Posterior cingulate gyrus (tissue), 11 donors: ENCODE measurements at places on chromosomes 16 and 17.
A peak's percentile ranks its signal among the peaks of the same experiment; 100 is the strongest.

- DNase-seq = no peak
Measured at GRCh38 chr17:54239291-54239690, 416.6 kb downstream of the KIF2B start.

DNA sequence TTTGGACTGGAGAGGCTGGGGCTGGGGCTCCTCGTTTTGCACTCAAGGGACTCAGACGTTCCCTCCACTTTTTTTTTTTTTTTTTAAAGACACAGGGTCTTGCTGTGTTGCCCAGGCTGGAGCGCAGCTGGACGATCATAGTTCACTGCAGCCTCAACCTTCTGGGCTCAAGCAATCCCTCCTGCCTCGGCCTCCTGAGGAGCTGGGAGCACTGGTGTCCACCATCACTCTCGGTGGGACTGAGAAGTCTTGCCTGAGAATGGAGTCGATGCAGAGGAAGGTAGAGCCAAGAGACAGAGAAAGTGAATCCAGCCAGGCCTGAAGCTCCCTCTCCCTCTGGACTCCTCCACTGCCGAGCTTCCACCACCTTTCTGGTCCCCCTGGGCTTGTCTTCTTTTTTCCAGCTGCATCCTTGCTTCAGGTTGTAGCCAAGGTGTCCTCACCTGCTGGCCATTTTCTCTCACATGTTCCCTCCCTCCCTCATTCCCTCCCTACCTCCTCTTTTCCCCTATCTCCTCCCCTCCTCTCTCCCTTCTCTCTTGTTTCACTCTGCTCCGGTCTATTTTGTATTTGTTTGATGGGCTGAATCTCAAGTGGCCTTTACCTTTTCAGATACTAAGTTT, 233.8 kb downstream of the SNX29 start:
- no peak for DNase-seq

- no peak for DNase-seq
Measured at GRCh38 chr16:49498666-49499413, 125.2 kb downstream of the C16orf78 start.

- DNase-seq = no peak
Measured at GRCh38 chr16:66495440-66495839, 54.5 kb downstream of the TK2 start.

- no peak for DNase-seq
Measured at GRCh38 chr16:19389246-19389645, 28.4 kb upstream of the TMC5 start.

- no peak for DNase-seq
Measured at GRCh38 chr17:68231541-68231940, 16.3 kb upstream of the AMZ2 start.

GRCh38 chr16:49486400-49486799, 112.8 kb downstream of the C16orf78 start:
- no peak for DNase-seq

DNA sequence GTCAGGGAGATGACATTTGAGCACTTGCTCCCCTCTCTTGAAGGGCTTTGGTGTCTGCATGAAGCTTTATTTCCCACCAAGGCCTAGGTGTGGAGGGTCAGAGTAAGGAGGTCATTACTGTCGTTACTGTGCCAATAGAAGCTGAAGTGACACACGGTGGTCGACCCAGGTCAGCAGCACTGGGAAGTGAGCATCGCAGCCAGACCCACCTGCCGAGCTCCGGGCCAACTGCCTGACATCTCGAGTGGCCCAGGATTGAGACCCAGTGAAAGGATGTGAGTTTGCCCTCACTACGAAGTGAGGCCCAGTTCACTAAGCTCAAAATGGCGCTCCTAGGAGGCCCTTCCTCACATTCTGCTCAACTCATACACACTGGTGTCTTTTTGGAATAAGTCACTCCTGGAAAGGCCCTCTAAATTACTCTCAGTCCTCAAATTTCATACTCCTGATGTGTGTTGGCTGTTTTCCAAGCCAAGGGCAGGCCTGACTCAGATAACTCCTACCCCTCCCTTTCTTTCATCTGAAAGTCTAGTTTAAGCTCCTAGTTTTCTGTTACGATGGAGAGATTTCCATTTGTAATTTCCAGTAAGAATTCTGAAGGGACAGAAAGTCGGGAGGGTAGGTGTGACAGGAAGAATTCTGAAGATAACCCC, 200.4 kb downstream of the LGALS9B start:
- DNase-seq = no peak

GRCh38 chr17:71753070-71753469, 367.8 kb upstream of the SOX9 start:
- DNase-seq = no peak

GRCh38 chr17:73952480-73953205, 250.8 kb upstream of the RPL38 start:
- peak; percentile 62 for DNase-seq

- DNase-seq = no peak
Measured at GRCh38 chr16:11046382-11046931, 102.1 kb downstream of the CLEC16A start.

- no peak for DNase-seq
Measured at GRCh38 chr17:54907376-54907775, 6.7 kb downstream of the TOM1L1 start.

- no peak for DNase-seq
Measured at GRCh38 chr16:85007496-85008214, 3.7 kb downstream of the ZDHHC7 start.

GRCh38 chr17:4891411-4892410, 7.6 kb upstream of the C17orf107 start:
- no peak for DNase-seq

- peak; percentile 5 for DNase-seq
Measured at GRCh38 chr16:68776821-68777485, 39.9 kb downstream of the CDH1 start.

- DNase-seq = no peak
Measured at GRCh38 chr17:30117675-30118081, 1.1 kb downstream of the NSRP1 start.

DNA sequence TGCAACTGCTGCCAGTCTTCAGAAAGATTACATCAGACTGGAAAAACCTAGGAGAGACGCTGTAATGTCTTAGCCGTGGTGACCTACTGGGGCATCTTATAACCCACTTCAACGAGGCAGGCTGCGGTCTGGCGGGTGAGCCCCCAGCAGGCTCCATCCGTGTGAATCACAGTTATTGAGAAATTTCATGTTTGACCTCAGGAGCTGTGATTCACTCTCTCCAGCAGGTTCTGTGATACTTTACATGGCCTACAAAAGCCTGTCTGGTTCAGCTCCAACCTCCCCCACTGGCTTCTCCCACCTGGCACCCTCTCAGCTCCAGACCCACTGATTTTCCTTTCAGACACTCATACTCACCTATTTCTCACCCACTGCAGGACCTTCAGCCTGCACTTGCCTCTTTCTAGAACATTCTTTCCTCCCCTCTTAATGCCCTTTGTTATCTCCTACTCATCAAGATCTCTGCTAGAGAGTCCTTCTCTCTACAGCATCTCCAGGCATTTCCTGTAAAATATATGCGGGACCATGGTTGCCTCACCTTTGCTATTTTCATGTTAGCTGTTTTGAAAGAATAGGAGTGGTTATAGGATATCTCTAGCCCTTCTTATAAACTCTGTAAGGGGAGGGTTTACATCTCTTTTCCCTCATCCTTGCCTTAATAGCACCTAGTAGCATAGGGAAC, 227.9 kb downstream of the MAF start:
- DNase-seq = no peak

DNA sequence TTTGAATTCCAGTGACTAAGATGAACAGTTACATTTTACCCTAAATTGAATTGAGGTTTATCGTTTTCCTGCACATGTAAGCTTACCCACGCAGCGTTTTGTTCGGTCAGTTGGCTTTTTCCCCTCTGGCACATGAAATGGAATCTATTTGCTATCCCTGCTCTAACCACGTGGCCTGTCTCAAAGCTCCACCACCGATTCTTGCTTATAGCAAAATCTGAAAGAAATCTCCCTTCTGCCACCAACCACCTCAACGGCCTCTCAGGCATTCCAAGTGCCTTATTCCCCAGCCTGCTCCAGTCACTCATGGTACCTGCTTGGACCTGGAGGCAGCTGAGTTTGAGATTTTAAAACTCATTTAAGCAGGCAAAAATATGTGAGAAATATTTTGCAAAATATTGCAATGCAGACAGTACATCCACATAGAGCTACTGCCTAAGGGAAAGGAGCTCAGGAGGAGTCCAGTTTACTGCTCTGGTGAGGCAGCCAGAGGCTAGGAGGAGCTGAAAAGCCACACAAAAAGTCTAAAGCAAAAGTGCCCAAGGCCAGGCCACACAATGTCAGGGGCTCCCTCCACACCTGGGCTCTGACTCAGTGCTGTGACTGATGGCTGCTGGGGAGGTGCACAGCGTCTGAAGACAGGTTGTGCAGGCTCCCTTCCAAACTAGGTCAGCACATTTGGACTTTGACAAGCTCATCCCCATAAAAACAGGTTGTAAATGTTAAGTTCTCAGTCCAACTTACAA, 26.4 kb downstream of the ARHGAP17 start:
- peak; percentile 84 for DNase-seq

GRCh38 chr17:30808785-30809286, 15.7 kb downstream of the CRLF3 start:
- no peak for DNase-seq

GRCh38 chr17:15941781-15942180, 3.1 kb upstream of the ADORA2B start:
- no peak for DNase-seq

DNA sequence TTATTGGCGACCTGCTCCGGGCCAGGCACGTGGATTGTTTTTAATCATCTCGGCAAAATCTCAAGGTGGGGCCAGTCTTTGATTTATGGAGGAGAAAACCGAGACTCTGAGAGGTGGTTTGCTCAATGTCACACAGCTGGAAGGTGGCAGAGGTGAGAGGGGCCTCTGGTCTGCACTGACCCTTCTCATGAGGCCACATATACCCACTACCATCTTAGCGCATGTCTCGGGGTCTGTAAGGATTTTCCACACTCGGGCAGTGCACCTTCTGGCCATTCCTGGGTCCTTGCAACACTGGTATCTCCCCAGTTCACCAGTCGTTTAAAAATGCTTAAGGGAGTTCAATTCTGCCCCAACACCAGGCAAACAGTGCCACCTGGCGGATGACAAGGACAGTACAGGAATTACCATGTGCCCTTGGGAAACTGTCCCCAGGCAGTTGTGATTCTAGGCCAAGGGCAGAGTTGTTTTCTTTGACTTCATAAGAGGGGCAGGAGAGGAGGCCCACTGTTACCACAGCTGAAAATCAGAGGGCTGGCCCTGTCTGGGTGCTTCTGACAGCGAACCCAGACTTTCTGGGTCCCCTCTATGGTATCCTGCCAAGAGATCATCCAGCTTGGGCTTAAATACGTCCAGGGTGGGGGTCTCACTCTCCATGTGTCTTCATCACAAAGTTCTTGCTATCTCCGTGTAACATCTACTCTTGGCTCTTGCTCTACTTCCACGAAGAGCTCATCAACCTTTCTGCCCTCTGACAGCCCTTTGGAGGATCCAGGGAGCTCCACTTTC, 39.4 kb upstream of the RAI1 start:
- DNase-seq = peak; percentile 75

GRCh38 chr17:73650140-73650539, 5.9 kb upstream of the SDK2 start:
- no peak for DNase-seq

- peak; percentile 69 for DNase-seq
Measured at GRCh38 chr17:39591958-39592954, 15.5 kb downstream of the NEUROD2 start.

- DNase-seq = no peak
Measured at GRCh38 chr16:9598731-9599083, 507.3 kb downstream of the HAPSTR1 start.

DNA sequence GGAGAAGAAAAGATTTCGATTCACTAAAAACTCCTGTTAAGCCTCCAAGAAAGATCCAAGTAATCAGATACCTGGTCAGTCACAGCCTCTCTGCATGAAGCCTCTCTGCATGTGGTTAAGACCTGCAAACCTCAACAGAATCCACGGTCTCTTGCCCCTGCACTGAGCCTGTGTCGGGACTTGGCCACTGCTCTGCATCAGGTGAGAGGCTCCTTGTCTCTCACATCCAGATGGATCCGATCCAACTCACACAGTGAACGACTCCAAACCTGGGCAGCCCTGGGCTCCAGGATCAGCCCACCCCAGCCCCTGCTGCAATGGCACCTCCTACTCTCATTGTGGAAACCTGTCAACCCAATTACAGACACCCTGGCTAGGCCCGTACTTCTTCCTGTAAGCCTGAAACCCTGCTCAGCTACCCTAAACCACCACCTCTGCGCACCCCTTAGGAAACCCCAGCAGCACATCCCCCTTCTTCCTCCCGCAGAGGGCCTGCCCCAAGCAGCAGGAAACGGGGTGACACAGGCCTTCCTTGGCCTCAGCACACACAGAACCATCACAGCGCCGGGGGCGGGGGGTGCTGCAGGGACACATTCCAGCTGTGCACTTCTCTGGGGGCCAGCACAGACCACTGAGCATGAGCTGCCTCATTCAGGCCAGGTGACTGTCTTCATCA, 129.5 kb downstream of the ANKRD11 start:
- peak; percentile 62 for DNase-seq

- DNase-seq = peak; percentile 45
Measured at GRCh38 chr16:64615630-64616280, 506.1 kb downstream of the CDH11 start.

DNA sequence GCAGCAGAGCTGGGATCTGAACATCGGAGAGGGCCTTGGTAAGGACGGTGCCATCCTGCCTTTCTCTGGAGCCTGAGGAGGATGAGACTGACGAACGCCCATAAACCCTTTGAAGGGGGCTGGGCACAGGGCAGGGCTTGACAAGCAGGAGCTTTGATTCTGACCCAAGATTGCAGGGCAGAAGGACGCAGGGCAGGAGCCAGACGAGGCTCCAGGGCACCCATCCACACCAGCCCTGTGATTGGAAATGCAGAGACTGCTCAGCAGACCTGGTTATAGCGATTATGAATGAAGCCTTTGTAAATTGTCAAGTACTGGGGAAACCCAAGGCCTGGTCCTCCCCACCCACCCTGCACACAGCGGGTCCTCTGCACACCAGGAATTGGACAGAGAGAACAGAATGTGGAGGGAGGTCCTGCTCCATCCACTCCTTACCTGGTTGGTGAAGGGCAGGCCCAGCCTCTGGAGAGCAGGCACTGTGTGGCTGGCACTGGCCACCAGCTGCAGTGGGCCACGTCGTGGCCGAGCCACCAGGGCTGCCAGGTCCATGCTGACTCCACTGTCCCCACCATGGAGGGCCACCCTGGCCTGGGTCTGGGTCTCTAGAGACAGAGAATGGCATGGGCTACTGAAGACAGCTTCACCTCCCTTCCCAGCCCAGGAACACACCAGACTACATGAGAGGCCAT, 68.8 kb downstream of the RMI2 start:
- no peak for DNase-seq

- DNase-seq = no peak
Measured at GRCh38 chr16:86481607-86482006, 28.7 kb upstream of the FOXF1 start.

DNA sequence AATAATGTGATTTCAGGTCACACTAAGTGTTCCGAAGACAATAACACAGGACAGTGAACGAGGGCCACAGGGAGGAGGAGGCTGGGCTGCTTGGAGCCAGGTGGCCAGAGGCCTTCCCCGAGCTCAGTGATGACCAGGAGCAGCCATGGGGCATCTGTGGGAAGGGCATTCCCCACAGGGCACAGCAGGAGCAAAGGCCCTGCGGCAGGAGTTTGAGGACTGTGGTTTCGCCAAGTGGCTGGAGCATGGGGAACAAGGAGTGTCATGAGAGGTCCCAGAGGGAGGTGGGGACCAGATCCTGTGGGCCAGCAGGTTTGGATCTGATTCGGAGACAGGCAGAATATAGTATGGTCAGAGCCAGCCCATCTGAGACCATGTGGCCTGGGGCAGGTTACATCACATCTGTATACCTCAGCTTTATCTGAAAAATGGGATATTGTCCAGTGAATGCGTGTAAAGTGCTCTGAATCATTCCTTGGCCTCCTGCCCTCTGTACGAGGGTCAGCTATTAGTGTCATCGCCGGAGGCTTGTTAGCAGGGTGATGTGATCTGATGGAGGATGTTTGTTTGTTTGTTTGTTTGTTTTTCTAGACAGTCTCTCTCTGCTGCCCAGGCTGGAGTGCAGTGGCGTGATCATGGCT, 176.8 kb downstream of the KATNIP start:
- DNase-seq = no peak
